ENCODE measurements at places on chromosomes 2 and 18. TPM values are rescaled to one million over a fixed set of nuclear protein-coding genes. Genes with fewer than 3 reads are reported as not detected.

- no peak for DNase-seq
Measured at GRCh38 chr2:224933431-224933830, 108.8 kb downstream of the DOCK10 start.

DNA sequence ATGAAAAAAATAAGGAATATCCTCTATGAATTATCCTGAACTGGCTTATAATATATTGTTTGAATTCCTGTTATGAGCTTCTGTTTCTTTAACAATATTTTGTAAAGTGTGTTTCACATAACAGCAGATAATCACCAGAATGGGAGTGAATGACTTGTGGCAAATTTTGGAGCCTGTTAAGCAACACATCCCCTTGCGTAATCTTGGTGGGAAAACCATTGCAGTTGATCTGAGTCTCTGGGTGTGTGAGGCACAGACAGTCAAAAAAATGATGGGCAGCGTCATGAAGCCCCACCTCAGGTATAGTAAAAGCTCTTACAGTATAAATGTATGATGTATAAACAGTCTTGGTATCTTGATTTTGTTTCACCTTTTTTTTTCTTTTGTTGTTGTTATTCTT is 5.9 kb downstream of the GEN1 start:
- DNase-seq: no peak

GRCh38 chr2:649426-650342 is 27.5 kb downstream of the TMEM18 start:
- no peak for DNase-seq

Gene RRM2
- total RNA-seq: 9.6 TPM

Gene TMBIM1
- 155 TPM for total RNA-seq

DNA sequence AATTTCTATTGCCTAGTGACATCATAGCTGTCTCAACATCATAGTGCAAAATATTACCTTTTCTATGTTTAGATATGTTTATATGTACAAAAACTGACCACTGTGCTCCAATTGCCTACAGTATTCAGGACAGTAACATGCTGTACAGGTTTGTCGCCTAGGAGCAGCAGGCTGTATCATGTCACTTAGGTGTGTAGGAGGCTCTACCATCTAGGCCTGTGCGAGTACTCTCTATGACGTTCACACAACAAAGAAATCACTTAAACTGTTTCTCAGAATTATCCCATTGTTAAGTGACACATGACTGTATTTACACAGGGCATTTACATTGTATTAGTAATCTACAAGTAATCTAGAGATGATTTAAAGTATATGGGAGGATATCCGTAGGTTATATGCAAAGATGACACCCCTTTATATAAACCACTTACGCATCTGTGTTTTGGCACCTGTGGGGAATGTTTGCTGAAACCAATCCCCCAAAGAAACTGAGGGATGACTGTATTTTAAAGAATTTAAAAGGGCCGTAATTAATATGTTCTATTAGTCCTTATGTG is 24.7 kb downstream of the IL1R2 start:
- DNase-seq: no peak

DNA sequence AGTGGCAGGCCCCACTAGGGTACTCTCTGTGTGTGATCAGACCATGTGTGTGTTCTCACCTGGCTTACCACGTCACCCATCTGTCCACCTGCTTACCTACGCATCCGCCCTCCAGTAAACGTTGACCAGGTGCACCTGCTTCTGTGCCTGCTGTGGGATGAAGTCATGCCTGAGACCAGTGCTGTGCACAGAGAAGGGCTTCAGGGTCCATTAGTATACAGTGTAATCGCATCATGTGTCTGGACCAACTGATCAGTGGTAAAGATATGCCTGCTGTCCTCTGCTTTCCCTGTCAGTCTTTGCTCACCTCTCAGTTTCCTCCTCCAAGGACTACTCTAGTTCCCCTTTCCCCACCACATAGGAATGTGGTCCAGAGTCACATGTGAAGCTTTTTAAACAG is 109.3 kb downstream of the FHOD3 start:
- DNase-seq: no peak

DNA sequence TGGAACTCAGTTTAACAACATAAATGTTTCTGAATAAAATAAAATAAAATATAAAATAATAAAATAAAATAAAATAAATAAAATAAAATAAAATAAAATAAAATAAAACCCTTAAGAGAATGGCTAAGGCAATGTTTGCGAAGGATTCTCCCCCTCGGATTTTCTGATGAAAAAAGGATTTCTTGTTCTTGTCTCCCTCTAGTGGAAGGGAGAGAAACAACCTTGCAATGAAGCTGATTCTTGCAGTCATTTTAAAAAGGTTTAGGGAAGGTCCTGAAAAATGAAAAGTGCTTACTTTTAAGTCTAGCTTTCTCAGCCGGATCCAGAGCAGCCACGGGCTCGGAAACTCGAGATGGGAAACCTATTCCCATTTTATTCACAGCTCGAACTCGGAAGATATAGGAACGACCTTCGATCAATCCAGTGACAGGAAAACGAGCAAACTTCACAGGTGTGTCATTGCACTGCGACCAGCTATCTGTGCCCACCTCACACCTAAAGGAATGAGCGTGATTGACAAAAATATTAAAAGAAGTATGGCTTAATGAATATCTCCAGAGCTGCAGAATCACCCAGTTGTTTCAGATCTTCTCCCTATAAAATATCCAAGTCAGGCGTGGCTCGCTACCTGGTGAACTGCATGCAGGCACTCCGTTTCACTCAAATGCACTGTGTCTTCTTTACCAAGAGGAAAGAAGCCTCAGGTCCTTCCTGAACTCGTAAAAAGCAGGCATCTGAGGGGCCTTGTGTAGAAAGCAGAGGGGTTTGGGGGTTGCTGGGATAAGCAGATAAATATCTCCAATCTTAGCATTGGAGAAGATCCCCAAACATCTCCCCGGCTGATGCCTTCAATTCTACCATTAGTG is 68.1 kb downstream of the MYOM1 start:
- DNase-seq: no peak

GRCh38 chr18:35624146-35624545 is 42.6 kb downstream of the GALNT1 start:
- DNase-seq: no peak

- DNase-seq: no peak
Measured at GRCh38 chr2:5885451-5886173, 193.4 kb downstream of the SOX11 start.

- DNase-seq: no peak
Measured at GRCh38 chr18:64275593-64276300, 126.9 kb upstream of the LINC00305 start.

GRCh38 chr2:172198361-172198760 is 95.7 kb upstream of the DLX2 start:
- DNase-seq: no peak

Gene NMS
- not detected for total RNA-seq

DNA sequence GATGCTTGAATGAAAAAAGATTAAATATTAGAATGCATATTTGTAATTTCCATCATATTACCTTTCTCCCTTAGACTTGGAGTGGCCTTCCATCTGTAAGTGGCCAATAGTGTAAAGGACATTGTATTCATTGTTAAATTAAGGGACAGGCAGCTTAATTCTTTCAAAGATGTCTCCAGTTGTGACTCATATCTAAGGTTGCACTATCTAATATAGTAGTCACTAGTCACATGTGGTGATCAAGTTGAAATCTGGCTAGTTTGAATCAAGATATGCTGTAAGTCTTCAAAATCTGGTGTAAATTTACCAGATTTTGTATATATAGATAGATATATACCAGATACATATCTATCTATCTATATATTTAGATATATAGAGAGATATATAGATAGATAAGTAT is 52.4 kb upstream of the AGPS start:
- DNase-seq: no peak

GRCh38 chr2:8441986-8442385 is 239.9 kb upstream of the ID2 start:
- DNase-seq: no peak

GRCh38 chr2:185202945-185203528 is 535.6 kb upstream of the FSIP2 start:
- no peak for DNase-seq

GRCh38 chr2:241039416-241039815 is 41.0 kb downstream of the SNED1 start:
- no peak for DNase-seq

DNA sequence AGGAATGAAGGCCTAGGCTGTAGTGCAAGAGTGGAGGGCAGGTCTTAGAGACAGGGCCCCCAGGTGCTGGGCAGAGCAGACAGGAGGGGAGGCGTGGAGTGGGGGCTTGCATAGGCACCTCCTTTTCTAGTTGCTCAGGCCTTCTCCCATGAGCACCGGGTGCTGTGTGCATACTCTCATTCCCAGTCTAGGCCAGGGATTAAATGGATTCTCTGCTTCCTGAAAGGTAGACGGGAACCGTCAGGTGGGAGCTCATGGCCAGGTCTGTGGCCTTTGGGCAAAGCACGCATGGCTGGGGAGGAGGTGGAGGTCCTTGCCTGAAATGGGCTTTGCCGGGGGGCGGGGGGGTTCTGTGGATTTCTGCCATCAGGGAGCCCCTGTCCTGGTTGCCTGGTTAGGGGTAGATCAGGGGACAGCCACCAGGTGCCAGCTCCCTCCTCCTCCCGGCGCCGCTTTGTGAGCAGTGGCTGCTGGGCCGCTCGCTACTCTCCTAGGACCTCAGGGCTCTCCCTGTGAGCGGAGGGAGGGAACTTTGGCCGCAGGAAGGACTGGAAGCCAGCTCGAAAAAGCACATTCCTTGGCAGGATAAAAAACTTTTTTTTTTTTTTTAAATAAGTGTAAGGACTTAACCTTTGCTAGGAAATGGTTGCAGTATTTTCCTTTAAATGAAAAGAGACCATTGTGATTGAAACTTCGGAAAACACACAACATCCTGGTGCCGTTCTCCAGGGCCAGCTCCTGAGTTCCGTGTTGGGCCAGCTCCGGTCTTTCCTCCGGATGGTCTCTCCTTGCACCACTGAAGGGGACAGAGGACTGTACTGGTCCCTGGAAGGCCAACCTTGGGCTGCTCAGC is 82.8 kb upstream of the HAAO start:
- DNase-seq: no peak

GRCh38 chr2:111688482-111688881 is 195.5 kb downstream of the ANAPC1 start:
- DNase-seq: no peak

Gene TBC1D8
- 17.3 TPM for total RNA-seq

DNA sequence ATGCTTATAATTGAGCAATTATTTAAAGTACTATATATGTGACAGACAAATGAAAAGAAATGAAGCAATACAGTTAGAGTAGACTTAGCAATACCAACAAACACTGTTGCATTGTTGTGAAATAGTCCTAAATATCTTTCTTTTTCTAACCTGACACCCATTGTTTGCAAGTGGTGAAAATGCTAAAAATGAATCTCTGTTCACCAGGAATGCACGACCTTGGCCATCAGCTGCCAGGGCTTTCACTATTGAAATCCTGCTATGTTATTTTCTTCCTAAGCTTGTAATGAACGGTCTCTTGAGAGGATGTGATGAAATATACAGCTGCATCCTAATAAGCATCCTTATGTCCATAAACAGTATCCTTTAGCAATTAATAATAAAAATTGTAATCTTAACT is 136.2 kb upstream of the MGAT5 start:
- no peak for DNase-seq

GRCh38 chr2:191749181-191749540 is 71.2 kb downstream of the NABP1 start:
- DNase-seq: no peak

GRCh38 chr2:149487189-149487588 is 100.4 kb downstream of the MMADHC start:
- no peak for DNase-seq

DNA sequence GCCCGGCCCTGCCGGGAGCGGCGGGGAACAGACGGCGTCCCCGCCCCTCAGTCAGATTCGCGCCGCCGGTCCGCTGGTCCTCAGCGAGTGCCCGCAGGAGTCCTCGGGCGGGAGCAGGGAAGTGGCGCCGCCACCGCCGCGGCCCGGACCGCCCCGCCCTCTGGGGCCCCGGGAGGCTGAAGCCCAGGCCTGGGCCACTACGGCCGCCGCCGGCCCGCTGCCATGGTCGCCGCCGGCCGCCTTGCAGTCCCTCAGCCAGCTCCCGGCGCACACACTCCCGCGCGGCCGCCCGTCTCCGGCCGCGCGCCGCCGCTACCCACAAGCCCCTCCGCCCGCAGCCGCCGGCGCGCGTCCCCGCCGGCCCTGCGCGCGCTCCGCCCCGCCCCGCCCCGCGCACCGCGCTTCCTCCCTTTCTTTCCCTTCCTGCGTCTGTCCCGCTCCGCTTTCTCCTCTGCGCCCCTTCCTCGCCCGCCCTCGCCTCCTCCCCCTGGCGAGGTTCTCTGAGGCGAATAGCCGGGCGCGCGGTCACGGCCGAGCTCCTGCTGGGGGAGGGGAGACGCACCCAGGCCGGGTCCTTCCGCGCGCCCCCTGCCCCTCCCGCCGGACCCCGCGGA is at the start of gene ROCK2:
Gene ROCK2, minus strand, starts transcription at position 295 of the 614 bp plus-strand sequence. CDS start 500 bp downstream, outside the sequence.
- no peak for DNase-seq

GRCh38 chr2:113242327-113242726 is 36.4 kb downstream of the PAX8 start:
- no peak for DNase-seq

Gene ANKRD29
- 0.27 TPM for total RNA-seq

DNA sequence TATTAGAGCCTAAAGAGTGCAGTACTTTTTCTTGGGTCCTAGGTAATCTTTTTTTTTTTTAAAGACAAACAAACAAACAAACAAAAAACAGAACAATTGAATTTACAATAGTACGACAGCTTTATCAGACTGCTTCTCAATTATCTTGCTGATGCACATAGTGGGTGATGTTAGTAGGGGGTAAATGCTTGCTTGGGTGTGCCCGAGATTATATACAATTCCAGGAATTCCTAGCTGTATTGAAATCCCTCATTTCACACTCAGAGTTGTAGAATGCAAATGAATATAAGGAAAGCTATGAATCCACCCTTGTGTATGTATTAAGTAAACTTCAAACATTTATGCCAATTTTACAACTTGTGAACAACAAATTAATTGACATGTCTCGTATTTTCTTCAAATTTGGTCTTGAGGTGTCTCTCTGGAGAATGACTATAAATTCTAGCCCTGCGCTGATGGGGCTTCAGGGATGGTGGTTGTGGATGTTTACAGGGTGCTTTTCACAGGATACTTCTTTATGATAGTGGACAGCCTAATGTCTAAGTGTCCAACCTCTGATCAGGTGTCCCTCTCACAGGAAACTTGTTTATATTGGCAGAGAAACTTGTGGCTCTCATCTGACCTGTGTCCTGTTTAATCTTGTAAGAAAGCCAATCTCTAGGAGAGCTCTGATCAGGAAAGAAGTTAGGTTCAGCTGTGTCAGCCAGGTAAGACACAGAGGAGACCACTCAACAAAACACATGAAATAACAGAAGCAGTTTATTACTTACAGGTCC is 61.9 kb upstream of the SLC39A10 start:
- no peak for DNase-seq

DNA sequence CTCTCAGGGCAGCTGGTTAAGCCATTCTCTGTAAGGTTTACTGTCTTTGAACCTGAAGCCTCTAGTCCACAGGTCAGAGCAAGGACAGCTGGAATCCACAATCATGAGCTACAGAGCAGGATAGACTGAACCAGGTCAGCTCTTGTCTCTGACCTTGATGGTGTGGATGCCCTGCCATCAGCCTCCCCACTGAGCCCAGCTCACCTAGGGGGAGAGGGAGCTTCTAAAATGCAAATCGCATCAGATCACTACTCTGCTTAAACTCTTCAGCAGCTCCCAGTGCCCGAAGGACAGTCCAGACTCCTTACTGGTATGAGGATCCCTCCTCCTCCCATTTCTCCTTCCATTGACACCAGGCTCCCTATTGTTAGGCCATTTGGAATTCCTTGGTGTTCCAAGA is 255.3 kb upstream of the CCDC68 start:
- DNase-seq: no peak

All from kidney epithelial cell (primary cell).